GM23248 (cell line): ENCODE measurements at places on chromosomes 5 and 9. TPM values are rescaled to one million over a fixed set of nuclear protein-coding genes. Genes with fewer than 3 reads are reported as not detected.
A peak's percentile ranks its signal among the peaks of the same experiment; 100 is the strongest.

- peak; percentile 69 for DNase-seq
Measured at GRCh38 chr9:77751341-77752091, 103.4 kb upstream of the GNA14 start.

FAXDC2 gene
- 10.3 and 12.8 TPM in 2 replicates for total RNA-seq

- DNase-seq: peak; percentile 85
Measured at GRCh38 chr5:142977363-142978051, 207.3 kb downstream of the ARHGAP26 start.

SPATA31E1 gene
- not detected in 2 replicates for total RNA-seq

DNA sequence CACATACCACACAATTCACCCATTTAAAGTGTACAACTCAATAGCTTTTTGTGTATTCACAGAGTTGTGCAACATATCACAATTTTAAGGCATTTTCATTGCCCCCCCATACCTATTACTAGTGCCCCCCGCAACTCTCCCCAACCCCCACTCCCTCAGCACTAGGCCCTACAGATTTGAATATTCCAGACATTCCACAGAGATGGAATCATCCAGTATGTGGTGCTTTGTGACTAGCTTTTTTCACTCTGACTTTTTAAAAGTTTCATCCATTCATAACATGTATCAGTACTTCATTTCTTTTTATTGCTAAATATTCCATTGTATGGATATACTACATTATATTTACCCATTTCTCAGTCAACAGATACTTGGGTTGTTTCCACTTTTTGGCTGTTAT lies 102.9 kb upstream of the LRRTM2 start:
- peak; percentile 36 for DNase-seq

PTGER4 gene
- 0.13 TPM in 1 of 2 replicates, not detected in the other for total RNA-seq

DNA sequence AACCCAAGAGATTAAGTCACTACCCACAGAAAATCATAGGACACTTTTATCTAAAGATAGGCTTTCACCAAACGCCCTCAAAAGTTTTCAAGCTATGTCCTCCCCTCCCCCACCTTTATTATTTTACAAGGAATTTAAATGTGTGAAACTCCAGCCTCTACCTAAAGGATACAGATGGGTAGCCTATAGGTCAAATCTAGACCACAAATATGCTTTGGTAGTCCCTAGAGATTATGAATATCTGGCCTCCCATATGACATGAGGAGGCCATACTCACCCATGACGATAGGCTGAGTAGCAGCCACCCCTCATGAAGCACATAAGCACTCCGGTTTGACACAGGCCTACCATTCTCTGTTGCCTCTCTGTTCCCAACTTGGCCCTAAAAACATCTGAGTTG lies 11.9 kb downstream of the SIL1 start:
- no peak for DNase-seq

GRCh38 chr5:153551537-153552079 lies 61.1 kb downstream of the GRIA1 start:
- DNase-seq: peak; percentile 95

FBP2 gene
- not detected in 2 replicates for total RNA-seq

YIPF5 gene
- 174 and 201 TPM in 2 replicates for total RNA-seq
